ENCODE measurements at places on chromosomes 16 and 17. TPM values are rescaled to one million over a fixed set of nuclear protein-coding genes. Genes with fewer than 3 reads are reported as not detected.

TP53TG3 gene
- 1.2 TPM for total RNA-seq

SLC5A11 gene
- 0.13 TPM for total RNA-seq

MFAP4 gene
- 0.92 TPM for total RNA-seq

ZP2 gene
- not detected for total RNA-seq

ERN2 gene
- total RNA-seq = not detected

All from Panc1 (cell line).